Coronary artery (tissue), 2 donors: ENCODE measurements at places on chromosomes 2 and 18.

- peak; percentile 82 for DNase-seq
These were observed 506 bp downstream of the BMPR2 start for GRCh38 chr2:202376460-202377206.

DNA sequence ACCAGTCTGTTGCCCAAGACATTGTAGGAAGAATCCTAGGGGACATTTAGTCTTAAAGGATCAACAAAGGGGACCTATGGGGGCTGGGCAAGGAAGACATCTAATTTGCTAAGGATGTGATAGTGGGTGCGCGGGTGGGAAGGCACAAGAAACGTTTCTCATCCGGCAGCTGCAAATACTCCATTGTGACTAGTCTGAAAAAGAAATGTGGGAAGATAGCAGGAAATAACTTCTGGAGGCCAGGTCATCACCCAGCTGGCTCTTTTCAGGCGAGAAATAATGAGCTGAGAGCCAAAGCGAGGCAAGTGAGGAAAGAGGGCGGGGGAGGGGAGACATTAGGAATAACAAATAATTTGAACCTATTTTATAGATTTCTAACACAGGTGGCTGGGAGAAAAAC is 70.3 kb upstream of the NCK2 start:
- DNase-seq, result no peak

- no peak for DNase-seq
These were observed 66.3 kb downstream of the CDK15 start for GRCh38 chr2:201872591-201872990.

DNA sequence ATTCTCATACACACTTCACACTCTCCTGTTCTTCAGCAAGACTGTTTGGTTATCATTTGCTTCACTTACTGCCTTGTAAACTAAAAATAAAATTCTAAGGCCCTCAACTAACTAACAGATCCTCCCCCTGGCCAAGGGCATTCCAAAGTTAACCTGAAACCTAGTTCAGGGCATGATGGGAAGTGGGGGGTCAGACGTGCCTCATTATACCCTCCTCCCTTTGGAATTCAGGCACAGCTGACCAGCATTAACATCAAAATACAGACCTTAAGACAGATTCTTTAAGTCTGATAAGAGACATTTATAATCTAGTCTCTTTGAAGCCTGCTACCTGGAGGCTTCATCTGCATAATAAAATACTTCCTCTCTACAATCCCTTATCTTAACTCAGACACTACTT is 221.0 kb downstream of the NOL4 start:
- no peak for DNase-seq
